ENCODE measurements at places on chromosomes 4 and X. TPM values are rescaled to one million over a fixed set of nuclear protein-coding genes. Genes with fewer than 3 reads are reported as not detected.

GRCh38 chr4:87481377-87481776 is 47.8 kb downstream of the SPARCL1 start:
- no peaks in the 10 kb centered on the region for H3K27me3 ChIP-seq
- no peaks in the 10 kb centered on the region for H3K4me1 ChIP-seq
- no peak overlapping the region for H3K27ac ChIP-seq
- no peak for DNase-seq
- no peaks in the 10 kb centered on the region for H3K36me3 ChIP-seq

ARHGAP24 gene
- 40.5 TPM for total RNA-seq

STOX2 gene
- 0.66 TPM for total RNA-seq

TMEM156 gene
- total RNA-seq = 0.26 TPM

DNA sequence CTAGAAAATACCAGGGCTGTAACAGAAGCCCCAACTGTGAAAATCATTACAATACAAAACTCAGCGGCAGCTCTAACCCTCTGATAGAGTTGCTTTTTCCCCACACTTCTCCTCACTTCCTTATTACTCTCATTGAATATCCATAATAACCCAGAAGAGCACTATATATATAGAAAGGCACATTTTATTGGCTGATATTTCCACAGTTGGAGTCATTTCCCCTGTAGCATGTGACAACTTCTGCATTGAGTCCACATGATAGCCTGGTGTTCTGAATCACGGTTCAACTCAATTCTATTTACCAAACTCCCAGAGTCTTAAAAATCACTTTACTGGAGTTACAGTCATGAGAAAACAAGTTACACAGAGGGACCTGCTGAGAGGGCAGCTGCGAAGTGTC is 46.6 kb upstream of the NWD2 start:
- no peaks in the 10 kb centered on the region for H3K36me3 ChIP-seq
- H3K4me1 ChIP-seq = no peaks in the 10 kb centered on the region
- DNase-seq = no peak
- no peaks in the 10 kb centered on the region for H3K27me3 ChIP-seq
- no peak overlapping the region for H3K27ac ChIP-seq
- H3K4me3 ChIP-seq = no peak overlapping the region

Data from fibroblast of lung (primary cell).